H4 (cell line): ENCODE measurements at places on chromosomes 6 and 20. TPM values are rescaled to one million over a fixed set of nuclear protein-coding genes. Genes with fewer than 3 reads are reported as not detected.

- DNase-seq, result no peak
These were observed 14.7 kb downstream of the ZNF335 start for GRCh38 chr20:45957021-45957941.

- DNase-seq, result no peak
These were observed 133.2 kb downstream of the B3GAT2 start for GRCh38 chr6:70823651-70824050.

DNA sequence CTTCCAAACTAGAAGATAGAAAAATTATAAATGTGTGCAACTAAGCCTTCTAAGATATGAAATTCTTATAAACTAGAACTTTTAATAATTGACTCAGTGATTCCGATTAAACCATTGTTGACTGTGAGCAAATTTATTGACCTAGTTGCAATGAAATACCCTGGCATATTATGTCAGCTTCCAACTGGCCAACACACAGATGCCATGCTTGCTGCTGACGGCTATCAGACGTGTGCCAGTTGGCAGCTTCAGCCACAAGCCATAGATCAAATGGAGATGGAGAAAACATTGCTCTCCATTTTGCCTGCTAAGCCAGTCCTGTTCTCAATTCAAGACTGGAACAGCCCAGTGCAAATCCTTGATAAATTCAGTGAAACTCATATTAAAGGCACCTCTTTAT is 101.7 kb upstream of the HDGFL1 start:
- no peak for DNase-seq

DNA sequence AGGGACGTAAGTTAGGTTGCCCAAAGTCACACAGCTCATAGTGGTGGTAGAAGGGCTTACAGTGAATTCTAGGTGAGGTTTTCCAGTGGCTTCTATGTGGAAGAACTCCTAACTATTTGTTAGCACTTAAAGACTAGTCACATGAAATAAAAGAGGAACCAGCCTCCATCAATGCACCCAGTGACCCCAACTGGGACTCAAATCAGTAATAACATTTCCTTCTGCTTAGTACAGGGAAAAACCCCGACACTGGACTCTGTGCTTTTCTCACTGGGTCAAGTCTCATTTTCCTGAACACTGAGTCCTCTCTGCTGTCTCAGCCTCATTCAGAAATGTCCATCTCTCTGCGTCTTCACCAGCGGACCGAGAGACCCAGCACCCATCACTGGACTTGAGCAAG is 89.2 kb downstream of the SLC22A23 start:
- DNase-seq, result no peak

GRCh38 chr6:89320012-89320559 is 5.0 kb upstream of the GABRR2 start:
- no peak for DNase-seq

Gene CLDN20
- not detected in 2 replicates for total RNA-seq

- no peak for DNase-seq
These were observed 106.4 kb downstream of the SOD2 start for GRCh38 chr6:159586684-159587083.

- DNase-seq, result no peak
These were observed 396.5 kb downstream of the HDGFL1 start for GRCh38 chr6:22965889-22966288.
